ENCODE measurements at places on chromosomes 4 and X. TPM values are rescaled to one million over a fixed set of nuclear protein-coding genes. Genes with fewer than 3 reads are reported as not detected.
A peak's percentile ranks its signal among the peaks of the same experiment; 100 is the strongest.

DNA sequence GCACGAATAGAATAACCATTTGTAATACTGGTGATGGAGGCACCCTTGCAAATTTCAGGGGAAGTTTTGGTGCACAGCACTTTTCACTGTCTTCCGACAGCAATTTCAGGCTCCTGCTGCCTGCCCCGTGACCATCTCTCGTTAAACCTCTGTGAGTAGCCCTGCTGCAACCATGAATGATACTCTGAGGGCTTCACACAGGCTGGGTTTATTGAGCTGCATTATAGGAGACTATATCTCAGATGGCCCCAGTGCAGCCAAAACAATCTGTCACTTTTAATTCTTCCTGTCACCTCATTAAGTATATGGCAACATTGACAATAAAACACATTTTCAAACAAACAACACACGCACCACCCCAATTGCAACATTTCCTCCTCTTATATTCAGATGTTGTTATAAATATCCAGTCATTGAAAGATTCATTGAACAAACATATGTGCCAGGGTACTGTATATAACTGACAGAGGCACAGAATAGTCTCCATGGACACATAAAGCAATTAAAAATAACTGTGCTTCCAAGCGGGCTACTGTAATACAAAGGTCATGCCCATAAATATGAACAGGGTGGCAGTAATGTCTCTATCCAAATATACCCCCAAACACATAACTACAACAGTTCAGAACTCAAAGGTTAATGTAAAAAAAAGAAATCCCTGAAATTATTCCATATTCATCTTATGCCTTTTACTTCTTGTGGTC, 477.0 kb downstream of the GBA3 start:
- no peak overlapping the region for H3K4me3 ChIP-seq
- no peaks in the 10 kb centered on the region for H3K4me1 ChIP-seq
- no peaks in the 10 kb centered on the region for H3K27me3 ChIP-seq

DNA sequence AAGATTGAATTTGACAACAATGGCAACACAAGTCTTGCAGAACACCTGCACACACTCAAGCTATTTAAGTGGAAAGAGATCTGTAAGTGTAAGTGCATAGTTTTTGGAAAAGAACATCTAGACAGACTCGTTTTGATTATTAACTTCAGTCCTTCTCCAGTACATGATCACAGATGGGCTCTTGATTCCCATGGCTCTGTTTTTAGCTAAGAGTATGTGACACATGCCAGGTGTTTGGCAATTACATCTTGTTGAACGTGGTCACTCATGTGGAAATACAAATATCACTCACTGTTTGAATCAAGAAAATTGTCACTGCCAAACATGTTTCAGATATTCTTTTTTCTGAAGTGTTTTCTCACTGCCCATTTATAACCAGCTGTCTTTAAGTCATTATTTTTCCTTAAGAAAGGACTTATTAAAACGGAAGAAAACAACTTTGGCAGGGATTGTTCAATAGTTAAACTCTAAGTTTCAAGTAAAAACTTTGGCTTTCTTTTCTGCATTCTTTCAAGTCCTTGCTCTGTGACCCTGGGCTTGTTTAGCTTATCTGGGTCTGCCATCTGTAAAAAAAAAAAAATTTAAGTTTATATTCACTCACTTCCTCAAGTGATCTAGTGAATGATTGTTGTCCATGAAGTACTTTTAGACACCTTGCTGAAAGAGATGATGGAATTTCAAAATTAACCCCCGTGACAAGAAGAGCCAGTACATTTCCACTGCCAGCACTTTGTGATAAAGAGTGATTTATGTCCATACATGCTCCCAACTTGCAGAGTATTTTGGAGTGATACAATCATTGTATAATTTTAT, 125.4 kb downstream of the ATXN3L start:
- H3K27me3 ChIP-seq: no peaks in the 10 kb centered on the region
- H3K4me3 ChIP-seq: no peak overlapping the region
- no peak overlapping the region for H3K27ac ChIP-seq
- DNase-seq: no peak

DNA sequence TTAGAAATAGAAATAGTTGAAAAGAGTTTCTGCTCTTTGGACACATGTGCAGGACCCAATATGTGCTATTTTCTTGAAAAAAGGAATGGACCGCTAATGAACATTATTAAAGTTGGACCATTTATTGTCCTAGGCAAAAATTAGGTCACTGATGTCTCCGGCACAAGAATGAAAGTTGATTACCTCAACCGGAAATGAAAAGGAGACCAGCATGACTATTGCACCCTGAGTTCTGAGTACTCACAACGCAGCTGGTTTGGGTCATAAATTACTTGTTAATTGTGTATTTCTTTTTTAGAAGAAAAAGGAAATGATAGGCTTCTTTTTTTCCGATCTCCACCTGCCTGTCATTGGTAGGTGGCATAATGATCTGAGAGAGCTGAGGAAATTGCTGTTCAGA, 232.7 kb downstream of the ARHGAP24 start:
- H3K27ac ChIP-seq: no peak overlapping the region
- H3K27me3 ChIP-seq: no peaks in the 10 kb centered on the region
- H3K36me3 ChIP-seq: no peaks in the 10 kb centered on the region

- no peak overlapping the region for H3K27ac ChIP-seq
- no peak overlapping the region for H3K4me3 ChIP-seq
Observed at GRCh38 chr4:112775801-112776200, 138.9 kb downstream of the LARP7 start.

GRCh38 chrX:86133761-86134160, 14.5 kb upstream of the DACH2 start:
- H3K4me1 ChIP-seq: no peaks in the 10 kb centered on the region
- H3K36me3 ChIP-seq: no peaks in the 10 kb centered on the region
- no peak overlapping the region for H3K4me3 ChIP-seq
- no peaks in the 10 kb centered on the region for H3K27me3 ChIP-seq

- no peaks in the 10 kb centered on the region for H3K27me3 ChIP-seq
- no peaks in the 10 kb centered on the region for H3K4me1 ChIP-seq
- H3K36me3 ChIP-seq: no peaks in the 10 kb centered on the region
- peak overlapping the region; percentile 99 for H3K27ac ChIP-seq
- peak; percentile 90 for DNase-seq
Observed at GRCh38 chr4:127783026-127783769, 1.1 kb downstream of the HSPA4L start.

DNA sequence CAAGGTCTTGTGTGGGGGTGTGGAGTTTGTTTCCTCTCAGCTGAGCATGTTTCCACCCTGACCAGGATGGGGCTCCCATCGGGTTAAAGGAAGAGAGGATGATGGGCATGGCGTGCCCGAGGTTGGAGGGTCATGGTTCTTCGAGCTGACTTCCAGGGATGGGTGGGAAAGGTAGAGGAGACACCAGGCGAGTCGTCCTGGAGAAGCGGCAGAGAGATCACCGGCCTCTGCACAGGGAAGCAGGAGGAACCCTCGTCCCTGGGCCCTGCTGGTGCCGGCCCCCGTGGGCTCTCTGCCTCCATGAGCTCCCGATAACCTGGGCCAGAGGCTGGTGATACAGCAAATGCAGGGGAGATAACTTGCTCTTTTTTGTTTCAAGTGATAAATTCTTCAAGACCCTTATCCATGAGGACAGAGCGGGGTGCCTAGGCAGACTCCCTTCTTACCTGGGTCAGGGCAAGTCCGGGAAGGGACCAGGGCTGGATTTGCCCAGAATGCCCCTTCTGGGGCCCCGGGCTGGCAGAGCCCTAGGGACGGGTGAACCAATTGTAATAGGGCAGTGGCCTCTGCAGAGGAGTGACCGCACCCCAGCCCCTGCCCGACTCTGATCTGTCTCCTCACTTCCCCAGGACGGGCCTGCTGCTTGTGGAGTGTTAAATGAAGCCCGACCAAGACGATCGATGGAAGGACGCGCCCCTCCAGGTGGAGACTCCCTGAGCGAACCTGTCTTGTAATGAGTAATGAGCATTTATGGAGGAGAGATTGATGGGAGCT, 63.0 kb downstream of the CPZ start:
- H3K27ac ChIP-seq: no peak overlapping the region
- H3K4me3 ChIP-seq: no peak overlapping the region
- no peaks in the 10 kb centered on the region for H3K4me1 ChIP-seq
- no peak for DNase-seq

- H3K27me3 ChIP-seq: no peaks in the 10 kb centered on the region
- no peak overlapping the region for H3K4me3 ChIP-seq
- H3K4me1 ChIP-seq: no peaks in the 10 kb centered on the region
- no peak for DNase-seq
- no peak overlapping the region for H3K27ac ChIP-seq
Observed at GRCh38 chr4:71709961-71710360, 73.9 kb downstream of the GC start.

GRCh38 chr4:657834-658667, 16.0 kb downstream of the ATP5ME start:
- DNase-seq: no peak
- peaks cover 4% of the 10 kb centered on the region for H3K27me3 ChIP-seq
- no peak overlapping the region for H3K27ac ChIP-seq

GRCh38 chr4:119211867-119212233, 663 bp upstream of the USP53 start:
- no peaks in the 10 kb centered on the region for H3K36me3 ChIP-seq
- peaks cover 33% of the 10 kb centered on the region for H3K4me1 ChIP-seq

DNA sequence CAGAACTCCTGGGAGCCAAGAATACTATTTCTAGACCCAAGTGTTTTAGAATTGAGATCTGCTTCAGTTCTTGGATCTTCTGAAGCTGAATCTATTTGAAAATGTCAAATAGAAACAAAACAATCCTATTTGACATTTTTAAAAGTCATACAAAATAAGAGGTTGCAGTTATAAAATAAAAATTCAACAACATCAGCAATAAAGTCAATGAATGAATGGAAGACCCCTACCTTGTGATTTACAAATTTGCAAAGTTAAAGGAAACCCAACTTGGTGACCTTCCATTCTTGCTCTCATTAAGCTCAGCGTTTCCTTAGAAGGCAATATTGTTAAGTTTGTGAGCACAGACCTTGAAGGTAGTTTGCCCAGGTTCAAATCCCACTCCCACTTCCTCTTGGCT, 531.8 kb upstream of the TENM3 start:
- no peak overlapping the region for H3K4me3 ChIP-seq
- no peak overlapping the region for H3K27ac ChIP-seq
- no peaks in the 10 kb centered on the region for H3K36me3 ChIP-seq
- no peaks in the 10 kb centered on the region for H3K27me3 ChIP-seq
- DNase-seq: no peak

GAGE12E gene
- not detected for polyA plus RNA-seq

GRCh38 chr4:59597536-59598329, 1602.4 kb upstream of the ADGRL3 start:
- H3K36me3 ChIP-seq: no peaks in the 10 kb centered on the region
- no peak for DNase-seq
- H3K27ac ChIP-seq: no peak overlapping the region
- no peaks in the 10 kb centered on the region for H3K27me3 ChIP-seq
- H3K4me3 ChIP-seq: no peak overlapping the region

CT45A10 gene
- polyA plus RNA-seq: not detected

KLHL4 gene
- polyA plus RNA-seq: 1.9 TPM

RPL9 gene
- polyA plus RNA-seq: 1,162 TPM

- H3K27me3 ChIP-seq: no peaks in the 10 kb centered on the region
- H3K4me3 ChIP-seq: no peak overlapping the region
- H3K27ac ChIP-seq: no peak overlapping the region
Observed at GRCh38 chr4:113806850-113807249, 45.3 kb upstream of the CAMK2D start.

F8A1 gene
- polyA plus RNA-seq: 3.5 TPM

DNA sequence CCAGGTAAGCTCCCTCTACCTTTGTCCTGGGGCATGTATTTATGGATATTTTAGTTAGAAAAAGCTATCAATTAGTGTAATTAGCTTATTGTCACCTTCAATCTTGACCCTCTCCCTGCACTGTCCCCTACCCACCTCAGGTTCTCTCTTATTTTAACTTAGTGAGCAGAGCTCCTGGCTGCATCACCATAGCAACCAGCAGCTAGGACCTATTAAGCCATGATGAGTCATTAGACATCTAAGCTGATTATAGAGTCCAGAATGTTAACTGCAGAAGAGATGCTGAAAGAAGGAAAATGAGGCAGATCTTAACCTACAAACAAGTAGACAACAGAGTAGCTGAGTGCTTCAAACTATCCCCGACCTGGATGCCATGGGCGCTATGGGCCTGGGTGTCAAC, 36.6 kb downstream of the MAGEE2 start:
- no peak for DNase-seq
- H3K4me3 ChIP-seq: no peak overlapping the region
- H3K27ac ChIP-seq: no peak overlapping the region
- no peaks in the 10 kb centered on the region for H3K27me3 ChIP-seq

GRCh38 chr4:10703766-10704429, 19.3 kb upstream of the CLNK start:
- no peaks in the 10 kb centered on the region for H3K36me3 ChIP-seq
- H3K27me3 ChIP-seq: no peaks in the 10 kb centered on the region
- H3K4me1 ChIP-seq: no peaks in the 10 kb centered on the region

DNA sequence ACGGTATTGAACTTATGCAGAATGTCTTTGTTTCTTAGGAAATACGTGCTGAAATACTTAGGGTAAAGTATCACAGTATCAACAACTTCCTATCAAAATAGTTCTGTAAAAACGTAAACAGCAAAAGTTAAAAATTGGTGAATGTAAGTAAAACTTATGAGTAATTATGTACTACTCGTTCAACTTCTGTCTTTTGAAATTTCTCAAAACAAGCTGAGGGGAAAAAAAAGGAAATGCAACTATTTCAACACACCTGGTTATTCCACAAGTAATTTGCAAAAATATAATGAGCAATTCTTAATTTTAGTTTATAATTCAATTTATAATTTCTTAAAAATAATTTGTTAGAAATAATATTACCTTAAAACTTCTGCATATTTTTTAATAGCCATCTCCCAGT, 8.3 kb downstream of the PPID start:
- H3K27me3 ChIP-seq: no peaks in the 10 kb centered on the region
- H3K4me3 ChIP-seq: no peak overlapping the region
- peaks cover 35% of the 10 kb centered on the region for H3K36me3 ChIP-seq
- DNase-seq: no peak
- H3K27ac ChIP-seq: no peak overlapping the region

ERCC6L gene
- polyA plus RNA-seq: 4.1 TPM

TNIP3 gene
- not detected for polyA plus RNA-seq

DNA sequence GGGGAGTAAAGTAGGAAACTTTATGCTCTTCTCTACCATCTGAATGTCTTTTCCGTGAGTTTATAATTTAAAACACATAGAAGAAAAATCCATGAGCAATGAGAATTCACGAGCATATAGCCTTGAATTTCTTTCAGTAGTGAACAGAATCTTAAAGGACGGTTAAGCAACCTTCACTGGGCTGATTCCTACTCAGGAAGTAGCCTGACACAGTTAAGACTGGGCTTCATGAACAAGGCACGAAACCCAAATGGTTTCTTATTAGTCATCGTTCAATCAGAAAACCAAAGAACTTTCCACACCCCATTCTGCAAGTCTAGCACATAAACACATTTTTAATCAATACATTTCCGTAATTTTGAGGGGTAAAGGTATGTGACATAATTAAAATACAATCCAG, 95.8 kb downstream of the SH3KBP1 start:
- H3K27ac ChIP-seq: no peak overlapping the region
- H3K36me3 ChIP-seq: no peaks in the 10 kb centered on the region
- no peaks in the 10 kb centered on the region for H3K4me1 ChIP-seq
- no peaks in the 10 kb centered on the region for H3K27me3 ChIP-seq
- no peak overlapping the region for H3K4me3 ChIP-seq

GRCh38 chr4:793093-793861, 32.7 kb downstream of the CPLX1 start:
- no peaks in the 10 kb centered on the region for H3K4me1 ChIP-seq
- H3K27me3 ChIP-seq: peaks cover 50% of the 10 kb centered on the region
- no peak overlapping the region for H3K27ac ChIP-seq
- no peaks in the 10 kb centered on the region for H3K36me3 ChIP-seq

ARHGAP36 gene
- polyA plus RNA-seq: not detected

IL15 gene
- 0.70 TPM for polyA plus RNA-seq

Measured in keratinocyte (primary cell).